ENCODE measurements at places on chromosomes 5 and 9.

GRCh38 chr9:124749781-124750180 is 21.3 kb downstream of the NR6A1 start:
- no peak for DNase-seq

GRCh38 chr5:35924122-35924949 is 14.1 kb downstream of the CAPSL start:
- no peak for DNase-seq

GRCh38 chr9:84315278-84315877 is 25.2 kb downstream of the SLC28A3 start:
- peak; percentile 52 for DNase-seq

GRCh38 chr9:121770415-121771273 is 119.2 kb downstream of the DAB2IP start:
- no peak for DNase-seq

- DNase-seq = no peak
Measured at GRCh38 chr5:69011910-69012309, 81.9 kb upstream of the SLC30A5 start.

- DNase-seq = no peak
Measured at GRCh38 chr9:127165116-127165515, 42.7 kb upstream of the ANGPTL2 start.

GRCh38 chr5:4230786-4231641 is 635.4 kb downstream of the IRX1 start:
- no peak for DNase-seq

DNA sequence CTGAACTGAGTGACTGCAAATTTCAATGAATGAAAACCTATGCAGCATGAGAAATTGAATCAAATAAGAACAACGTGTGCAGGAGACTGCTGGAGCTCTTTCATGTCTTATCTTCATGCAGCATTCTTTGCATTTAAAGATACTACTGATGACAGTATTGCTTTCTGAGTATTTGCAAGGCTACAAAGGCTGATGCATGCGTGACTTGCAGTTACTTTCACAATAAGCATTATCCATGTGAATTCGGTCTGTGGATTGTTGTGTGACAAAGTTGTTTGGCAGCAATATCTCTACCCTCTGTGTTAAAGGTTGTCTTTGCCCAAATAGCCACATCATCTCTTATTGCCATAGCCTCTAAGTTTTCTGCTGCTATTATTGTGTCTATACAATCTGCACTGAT is 102.1 kb upstream of the FBXL17 start:
- DNase-seq = no peak

All from Jurkat, Clone E6-1 (cell line).